ENCODE measurements at places on chromosomes 4 and X.

- no peak for DNase-seq
Observed at GRCh38 chr4:140019619-140020347, 134.2 kb downstream of the MAML3 start.

- DNase-seq = no peak
Observed at GRCh38 chr4:113823291-113823659, 61.7 kb upstream of the CAMK2D start.

GRCh38 chr4:186137196-186137794, 32.8 kb downstream of the FAM149A start:
- no peak for DNase-seq

GRCh38 chr4:182904211-182904761, 12.9 kb downstream of the DCTD start:
- no peak for DNase-seq

GRCh38 chrX:123357941-123358340, 173.9 kb downstream of the GRIA3 start:
- DNase-seq = no peak

GRCh38 chrX:124250835-124251437, 81.5 kb upstream of the TEX13D start:
- DNase-seq = no peak

DNA sequence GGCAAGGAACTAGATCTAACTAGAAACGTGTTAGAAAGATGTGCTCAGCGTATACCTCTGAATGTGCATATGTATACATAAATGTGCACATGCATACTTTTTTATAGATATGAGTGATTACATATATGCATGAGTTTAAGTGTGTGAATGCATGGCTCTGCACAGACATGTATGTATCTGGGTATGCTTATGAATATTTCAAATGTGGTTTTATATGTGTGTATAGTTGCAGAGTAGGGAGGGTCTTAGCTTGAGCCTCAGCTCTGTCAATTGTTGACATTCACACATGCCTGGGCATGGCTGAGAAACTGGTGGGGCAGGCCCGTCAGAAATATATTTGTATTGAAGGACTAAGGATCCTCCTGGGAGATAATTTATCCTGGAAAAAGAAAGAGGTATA, 31.1 kb downstream of the RAP2C start:
- no peak for DNase-seq

- no peak for DNase-seq
Observed at GRCh38 chr4:100981447-100982204, 365.7 kb downstream of the PPP3CA start.
